H1 (cell line): ENCODE measurements at places on chromosomes 1 and 21. TPM values are rescaled to one million over a fixed set of nuclear protein-coding genes. Genes with fewer than 3 reads are reported as not detected.

KIF17 gene
- total RNA-seq, result 9.9 and 10.4 TPM in 2 replicates

KCNQ4 gene
- total RNA-seq, result 3.5 and 3.9 TPM in 2 replicates

RNU5D-1 gene
- 17.4 TPM in 1 of 2 replicates, not detected in the other for total RNA-seq

FCN3 gene
- 0.30 TPM in 1 of 2 replicates, not detected in the other for total RNA-seq

PDE4DIP gene
- 39.8 and 40.5 TPM in 2 replicates for total RNA-seq

FAM177B gene
- total RNA-seq, result not detected in 2 replicates

NOS1AP gene
- 11.4 and 12.1 TPM in 2 replicates for total RNA-seq

ASAP3 gene
- 54.9 and 58.0 TPM in 2 replicates for total RNA-seq

LCE3D gene
- not detected in 2 replicates for total RNA-seq

SLC25A33 gene
- 12.4 and 12.8 TPM in 2 replicates for total RNA-seq

LRRC3 gene
- total RNA-seq, result 5.4 and 5.9 TPM in 2 replicates

DNASE2B gene
- not detected in 2 replicates for total RNA-seq

KIF2C gene
- total RNA-seq, result 66.4 and 68.1 TPM in 2 replicates

CRYBG2 gene
- total RNA-seq, result 17.0 and 22.2 TPM in 2 replicates

BMP8B gene
- 0.37 and 0.54 TPM in 2 replicates for total RNA-seq

DIO1 gene
- total RNA-seq, result not detected in 2 replicates

CAMTA1 gene
- total RNA-seq, result 119 and 131 TPM in 2 replicates

PCP4L1 gene
- 1.0 and 1.9 TPM in 2 replicates for total RNA-seq
